Nephron progenitor cell (in vitro differentiated cells): ENCODE measurements at places on chromosomes 13 and 19.

DNA sequence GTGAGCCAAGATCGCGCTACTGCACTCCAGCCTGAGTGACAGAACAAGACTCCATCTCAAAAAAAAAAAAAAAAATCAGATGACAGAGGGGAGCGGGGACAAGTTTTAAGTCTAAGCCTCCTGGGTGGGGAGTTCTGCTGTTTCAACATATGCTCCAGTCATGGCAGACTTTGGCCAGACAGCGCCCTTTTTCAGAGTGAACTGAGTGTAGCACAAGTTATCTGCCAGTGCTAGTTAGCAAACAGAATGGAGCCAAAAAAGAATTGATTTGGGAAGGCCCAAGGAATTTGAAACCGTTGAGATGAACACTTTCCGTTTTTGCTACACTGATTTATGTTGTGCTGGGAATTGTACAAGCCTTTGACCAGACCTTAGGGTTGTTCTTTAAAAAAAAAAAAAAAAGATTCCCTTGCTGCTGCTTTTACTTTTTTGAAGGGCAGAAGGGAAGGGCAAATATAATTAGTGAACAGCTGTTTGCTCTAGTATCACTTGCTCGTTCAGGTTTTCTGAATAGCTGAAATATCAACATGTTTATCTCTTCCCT, 5.7 kb downstream of the ACTN4 start:
- no peak for DNase-seq

DNA sequence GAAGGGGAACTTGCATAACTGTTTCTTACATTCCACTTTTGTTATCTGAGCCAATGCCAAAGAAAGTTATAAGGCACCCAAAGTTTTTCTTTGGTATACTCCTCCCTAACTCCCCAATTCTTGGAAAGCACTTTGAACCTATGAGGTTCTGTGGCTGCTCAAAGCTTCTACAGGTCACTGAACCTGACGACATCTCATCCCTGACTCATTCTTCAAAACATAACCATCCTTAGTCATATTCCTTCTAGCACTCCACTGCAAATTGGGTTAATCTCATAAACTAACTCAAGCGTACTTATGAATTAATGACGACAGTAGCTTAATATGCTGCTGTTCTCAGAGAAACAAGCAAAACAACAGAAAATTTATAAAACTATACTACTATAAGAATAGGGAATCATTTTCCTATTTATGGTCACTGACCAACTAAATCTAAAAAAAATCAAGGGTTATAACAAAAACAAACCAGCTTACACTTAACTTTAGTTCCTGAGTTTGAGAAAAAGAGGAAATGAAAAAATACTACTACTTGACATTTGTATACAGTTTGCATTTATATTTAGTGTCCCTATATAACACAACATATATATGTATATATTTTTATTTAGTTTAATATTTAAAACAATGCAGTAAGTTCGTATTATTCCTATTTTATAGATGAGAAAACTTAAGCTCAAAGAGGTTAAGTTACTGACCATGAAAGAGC, 69.1 kb downstream of the CAB39L start:
- DNase-seq, result no peak

DNA sequence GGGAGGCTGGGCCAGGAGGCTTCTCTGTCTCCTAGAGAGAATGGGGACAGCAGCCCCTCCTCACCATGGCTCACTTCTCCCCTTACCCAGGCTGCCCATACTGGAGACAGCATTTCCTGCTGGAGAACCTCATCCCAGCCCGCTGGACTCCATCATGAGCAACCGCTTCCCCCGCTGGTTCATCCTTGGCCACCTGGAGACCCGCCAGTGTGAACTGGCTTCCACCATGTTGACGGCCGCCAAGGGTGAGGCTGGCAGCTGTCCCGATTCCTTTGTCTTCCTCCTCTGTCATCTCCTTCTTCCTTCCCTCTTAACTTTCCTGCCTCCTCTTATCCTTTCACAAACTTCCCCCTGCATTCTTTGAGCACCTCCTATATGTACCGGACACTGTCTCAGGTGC, 28.0 kb downstream of the ZSWIM4 start:
- no peak for DNase-seq

DNA sequence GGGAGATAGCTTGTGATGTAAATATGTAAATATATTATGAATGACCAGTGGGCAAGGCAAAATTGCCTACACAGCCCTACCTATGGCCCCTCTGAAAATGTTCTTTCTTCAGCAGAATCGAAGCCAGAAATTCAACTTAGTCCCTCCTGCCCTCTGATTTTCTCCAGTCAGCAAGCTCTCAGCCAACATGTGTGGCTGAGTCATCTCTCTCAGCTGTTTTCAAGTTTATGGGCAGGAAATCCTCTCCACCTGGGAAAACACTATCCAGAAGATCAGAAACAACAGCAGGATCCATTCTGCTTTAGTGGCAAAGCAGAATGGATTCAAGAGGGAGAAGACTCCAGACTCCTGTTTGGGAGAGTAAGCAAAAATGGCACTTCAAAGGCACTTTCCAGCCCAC, 8.9 kb upstream of the ZNF527 start:
- no peak for DNase-seq

DNA sequence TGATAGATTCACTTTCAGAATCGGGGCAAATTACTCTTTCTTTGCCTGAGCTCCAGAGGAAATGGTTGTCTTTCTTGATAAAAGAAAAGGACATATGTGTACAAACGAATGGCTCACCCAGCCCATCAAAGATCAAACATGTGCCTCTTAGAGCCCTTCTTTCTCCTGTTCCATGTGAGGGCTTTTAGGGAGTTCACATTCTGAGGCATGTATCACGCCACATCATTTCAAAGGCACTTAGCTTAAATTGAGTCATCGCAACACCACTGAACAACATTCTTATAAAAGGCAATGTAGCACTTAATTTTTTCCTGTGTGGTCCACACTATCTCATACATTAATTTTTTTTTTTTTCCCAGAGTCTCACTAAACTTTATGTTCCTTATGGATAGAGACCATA, 521.0 kb downstream of the SUCLA2 start:
- DNase-seq, result no peak

DNA sequence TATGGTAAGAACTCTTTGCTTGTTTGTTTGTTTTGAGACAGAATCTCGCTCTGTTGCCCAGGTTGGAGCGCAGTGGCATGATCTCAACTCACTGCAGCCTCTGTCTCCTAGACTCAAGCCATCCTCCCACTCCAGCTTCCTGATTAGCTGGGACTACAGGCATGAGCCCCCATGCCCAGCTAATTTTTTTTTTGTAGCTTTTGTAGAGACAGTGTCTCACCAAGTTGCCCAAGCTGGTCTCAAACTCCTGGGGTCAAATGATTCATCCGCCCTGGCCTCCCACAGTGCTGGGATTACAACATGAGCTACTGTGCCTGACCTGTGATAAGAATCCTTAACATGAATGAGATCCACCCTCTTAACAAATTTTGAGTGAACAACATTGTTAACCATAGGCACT, 183.9 kb upstream of the TSHZ3 start:
- DNase-seq, result no peak

DNA sequence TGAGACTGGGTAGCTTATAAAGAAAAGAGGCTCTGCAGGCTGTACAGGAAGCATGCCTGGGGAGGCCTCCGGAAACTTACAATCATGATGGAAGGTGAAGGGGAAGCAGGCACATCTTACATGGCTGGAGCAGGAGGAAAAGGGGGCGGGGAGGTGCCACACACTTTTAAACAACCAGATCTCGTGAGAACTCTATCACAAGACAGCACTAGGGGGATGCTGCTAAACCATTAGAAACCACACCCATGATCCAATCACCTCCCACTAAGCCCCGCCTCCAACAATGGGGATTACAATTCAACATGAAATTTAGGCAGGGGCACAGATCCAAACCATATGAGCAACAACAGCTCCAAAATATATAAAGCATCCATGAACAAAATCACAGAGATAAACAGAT, 46.5 kb upstream of the GTF2F2 start:
- no peak for DNase-seq

GRCh38 chr19:35053667-35054293, 12.3 kb downstream of the HPN start:
- no peak for DNase-seq

- DNase-seq, result no peak
Observed at GRCh38 chr13:47747901-47748300, 253.2 kb downstream of the SUCLA2 start.
